ENCODE measurements at places on chromosomes 2 and 18.

- DNase-seq = no peak
Measured at GRCh38 chr2:241088376-241088775, 13.7 kb downstream of the MTERF4 start.

- no peak for DNase-seq
Measured at GRCh38 chr2:153404792-153405191, 73.8 kb downstream of the RPRM start.

DNA sequence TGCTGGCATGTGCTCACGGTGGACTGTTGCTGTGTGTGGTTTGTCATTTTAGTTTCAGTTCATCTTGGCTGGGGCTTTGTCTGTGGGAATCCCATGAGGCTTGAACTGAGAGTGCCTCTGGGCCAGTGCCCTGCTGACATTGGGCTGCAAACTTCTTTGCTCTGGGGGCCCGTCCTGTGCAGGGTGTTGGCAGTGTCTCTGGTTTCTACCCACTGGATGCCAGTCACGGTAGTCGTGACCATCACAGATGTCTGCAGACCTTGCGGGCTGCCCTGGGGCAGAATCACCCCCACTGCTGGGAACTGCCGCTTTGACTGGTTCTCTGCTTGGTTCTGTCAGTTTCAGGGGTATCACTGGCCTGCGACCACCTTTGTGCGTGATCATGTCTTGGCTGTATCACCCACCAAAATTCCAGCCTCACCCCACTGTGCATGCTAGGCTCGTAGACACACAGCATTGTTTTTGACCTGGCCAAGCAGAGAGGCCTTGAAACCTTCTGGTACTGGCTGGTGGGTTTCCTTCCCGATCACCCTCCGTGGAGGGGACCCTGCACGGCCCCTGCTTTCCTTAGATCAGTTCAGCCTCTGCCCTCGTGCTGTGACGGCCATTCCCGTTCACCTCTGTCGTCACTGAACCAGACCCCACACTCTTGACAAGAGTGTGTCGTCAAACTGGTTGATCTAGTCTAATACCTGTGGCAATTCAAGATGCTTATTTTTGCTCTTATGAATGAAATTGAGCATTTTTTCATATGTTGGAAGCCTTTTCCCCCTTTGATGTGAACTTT, 57.6 kb downstream of the KCNG2 start:
- DNase-seq = no peak

- no peak for DNase-seq
Measured at GRCh38 chr18:7809455-7809854, 242.3 kb downstream of the PTPRM start.

Data from NCI-H187 (cell line).